OCI-LY7 (cell line): ENCODE measurements at places on chromosomes 11 and 22. TPM values are rescaled to one million over a fixed set of nuclear protein-coding genes. Genes with fewer than 3 reads are reported as not detected.

- DNase-seq, result peak; percentile 35
Observed at GRCh38 chr11:62538470-62539237, 8.0 kb downstream of the AHNAK start.

- no peak for DNase-seq
Observed at GRCh38 chr11:128926437-128927107, 16.1 kb downstream of the TP53AIP1 start.

GRCh38 chr11:27209562-27210005 lies 153.4 kb downstream of the CCDC34 start:
- DNase-seq, result no peak

- DNase-seq, result no peak
Observed at GRCh38 chr11:288478-289397, at the start of gene PGGHG. TSS of gene PGGHG (plus strand) at chr11:289126. CDS start at chr11:289817, 691 bp downstream.

The TBX10 gene
- 5.3 and 5.7 TPM in 2 replicates for total RNA-seq

The OR52H1 gene
- not detected in 2 replicates for total RNA-seq

DNA sequence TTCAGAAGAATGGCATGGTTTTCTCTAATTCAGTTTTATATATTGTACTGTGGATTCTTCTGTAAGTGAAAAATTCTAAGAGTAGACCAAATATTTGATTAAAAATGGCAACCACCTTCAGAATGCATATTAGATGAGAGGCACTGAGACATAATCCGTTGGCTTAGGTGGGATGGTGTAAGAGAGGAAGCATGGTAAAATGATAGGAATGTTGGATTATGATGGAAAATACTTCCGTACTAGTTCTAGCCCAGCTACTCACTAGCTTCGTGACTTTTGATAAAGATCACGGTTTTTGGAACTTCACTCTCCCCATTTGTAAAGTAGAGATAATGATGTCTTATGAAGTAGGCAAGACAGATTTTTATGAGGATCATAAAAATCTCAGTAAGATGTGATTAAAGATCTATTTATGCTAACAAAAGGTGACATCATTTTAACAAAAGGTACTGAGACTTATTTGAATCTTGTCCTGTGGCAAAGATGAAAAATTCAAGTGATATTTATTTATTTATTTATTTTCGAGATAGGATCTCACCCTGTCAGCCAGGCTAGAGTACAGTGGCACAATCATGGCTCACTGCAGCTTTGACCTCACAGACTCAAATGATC lies 37.5 kb downstream of the UVRAG start:
- no peak for DNase-seq

The PACS1 gene
- total RNA-seq, result 50.5 and 52.5 TPM in 2 replicates

DNA sequence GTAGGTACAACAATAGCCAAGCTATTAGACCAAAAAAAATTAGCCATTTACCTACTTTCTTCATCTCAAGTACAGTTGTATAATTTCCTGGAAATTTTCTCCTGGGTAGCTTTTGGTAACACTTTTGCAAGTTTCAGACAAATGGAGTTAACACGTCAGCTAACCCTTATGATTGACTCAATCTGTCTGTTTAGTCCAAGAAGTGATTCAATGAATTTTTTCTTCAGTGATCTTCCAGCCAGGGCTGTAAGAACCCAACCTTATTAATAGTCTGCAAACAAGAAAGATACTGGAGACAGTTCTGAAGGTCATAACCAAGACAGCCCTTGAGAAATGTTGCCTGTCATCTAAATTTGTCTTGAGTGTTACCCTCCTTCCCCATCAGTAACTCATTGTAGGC lies 30.1 kb upstream of the FIBIN start:
- no peak for DNase-seq

The SCGB1A1 gene
- not detected in 2 replicates for total RNA-seq

The NAP1L4 gene
- total RNA-seq, result 183 and 188 TPM in 2 replicates

The PHLDB1 gene
- 0.19 and 0.28 TPM in 2 replicates for total RNA-seq

The TYR gene
- total RNA-seq, result not detected in 2 replicates

The MOB2 gene
- total RNA-seq, result 22.4 and 22.6 TPM in 2 replicates

- no peak for DNase-seq
Observed at GRCh38 chr11:7019500-7020182, 505 bp downstream of the ZNF214 start.

DNA sequence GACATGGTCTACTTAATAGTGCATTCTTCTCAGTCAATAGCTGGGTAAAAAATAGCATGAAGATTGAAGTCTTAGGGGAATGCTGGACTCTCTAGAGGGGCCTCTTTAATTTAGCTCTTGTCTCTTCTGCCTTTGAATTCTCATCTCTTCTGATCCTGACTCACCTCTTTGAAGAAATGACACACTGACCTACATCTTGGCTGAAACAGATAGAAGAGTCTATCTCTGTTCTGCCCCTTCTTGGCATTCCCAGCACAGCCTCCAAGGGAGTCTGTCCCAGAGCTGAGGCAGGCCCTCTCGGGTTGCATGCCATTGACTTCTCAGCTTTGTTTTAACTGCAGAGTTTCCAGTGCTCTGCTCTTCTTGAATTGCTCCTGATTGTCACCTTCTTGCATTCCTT lies 55.7 kb downstream of the PTPRJ start:
- DNase-seq, result no peak

- no peak for DNase-seq
Observed at GRCh38 chr11:12186701-12187100, 76.3 kb downstream of the MICAL2 start.

- no peak for DNase-seq
Observed at GRCh38 chr11:36195496-36196354, 93.5 kb downstream of the COMMD9 start.

- no peak for DNase-seq
Observed at GRCh38 chr11:111909378-111909777, 2.2 kb downstream of the CRYAB start.

DNA sequence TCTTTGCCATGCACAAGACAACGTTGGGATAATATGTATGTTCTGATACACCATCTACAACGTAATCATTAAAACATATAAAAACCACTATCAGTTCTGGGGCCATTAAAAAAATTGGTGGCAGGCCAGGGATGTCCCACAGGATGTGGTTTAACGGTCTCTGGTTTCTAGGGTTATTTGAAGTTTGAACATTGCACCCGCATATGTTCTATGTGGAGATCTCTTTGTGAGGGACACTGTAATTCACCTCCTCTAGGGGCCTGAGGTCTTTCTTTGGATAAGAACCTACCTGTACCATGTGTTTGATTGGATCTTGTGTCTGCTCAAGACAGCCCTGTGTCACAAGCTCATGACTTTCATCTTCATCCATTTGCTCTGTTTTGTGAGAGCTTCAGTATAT lies 73.2 kb downstream of the GGTLC2 start:
- peak; percentile 35 for DNase-seq

The FAM180B gene
- total RNA-seq, result 0.23 and 0.26 TPM in 2 replicates

- no peak for DNase-seq
Observed at GRCh38 chr11:85137597-85137996, 489.5 kb downstream of the DLG2 start.
